B cell (primary cell): ENCODE measurements at places on chromosomes 1 and 21. TPM values are rescaled to one million over a fixed set of nuclear protein-coding genes. Genes with fewer than 3 reads are reported as not detected.

Gene CD1B
- not detected in 2 replicates for total RNA-seq

Gene NTNG1
- 3.2 and 3.7 TPM in 2 replicates for total RNA-seq

Gene CLDN8
- total RNA-seq = not detected in 2 replicates

Gene SPRR2F
- total RNA-seq = not detected in 2 replicates

Gene FMO4
- 3.0 and 3.5 TPM in 2 replicates for total RNA-seq

GRCh38 chr1:197973206-197973605 is 56.0 kb downstream of the LHX9 start:
- no peaks in the 10 kb centered on the region for H3K36me3 ChIP-seq
- no peaks in the 10 kb centered on the region for H3K27me3 ChIP-seq
- no peaks in the 10 kb centered on the region for H3K4me1 ChIP-seq
- H3K27ac ChIP-seq = no peak overlapping the region

- H3K4me1 ChIP-seq = no peaks in the 10 kb centered on the region
- H3K4me3 ChIP-seq = no peak overlapping the region
- no peak overlapping the region for H3K27ac ChIP-seq
- DNase-seq = no peak
- peaks cover 7% of the 10 kb centered on the region for H3K27me3 ChIP-seq
Observed at GRCh38 chr1:22132517-22133235, 10.2 kb downstream of the WNT4 start.

DNA sequence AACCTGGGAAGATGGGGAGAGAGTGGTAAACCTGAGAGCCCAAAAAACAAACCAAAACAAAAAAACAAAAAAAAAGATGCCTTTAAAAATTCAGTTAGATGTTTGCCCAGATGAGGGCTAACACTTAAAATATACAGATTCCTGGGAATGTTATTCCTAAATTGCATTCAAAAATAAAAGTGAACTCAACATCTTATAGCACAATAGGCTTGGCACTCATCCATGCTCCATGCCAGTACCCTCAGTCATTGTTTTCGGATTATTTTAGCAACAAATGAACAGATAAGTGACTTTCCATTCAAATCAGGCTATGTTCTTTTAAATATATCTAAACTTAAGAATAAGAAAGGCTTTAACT is 3.7 kb downstream of the ATP1A1 start:
- H3K36me3 ChIP-seq = no peaks in the 10 kb centered on the region
- no peak for DNase-seq
- H3K27ac ChIP-seq = peak overlapping the region; percentile 75
- H3K4me1 ChIP-seq = peaks cover 66% of the 10 kb centered on the region
- H3K27me3 ChIP-seq = no peaks in the 10 kb centered on the region
- peak overlapping the region; percentile 43 for H3K4me3 ChIP-seq

GRCh38 chr21:31117128-31117916 is 79.0 kb upstream of the KRTAP19-8 start:
- no peak overlapping the region for H3K27ac ChIP-seq
- H3K4me3 ChIP-seq = no peak overlapping the region
- no peaks in the 10 kb centered on the region for H3K27me3 ChIP-seq
- no peaks in the 10 kb centered on the region for H3K4me1 ChIP-seq

GRCh38 chr1:23809751-23810171 is 9.2 kb upstream of the GALE start:
- H3K4me1 ChIP-seq = peaks cover 21% of the 10 kb centered on the region
- peak; percentile 90 for DNase-seq
- no peak overlapping the region for H3K4me3 ChIP-seq

- no peaks in the 10 kb centered on the region for H3K27me3 ChIP-seq
- no peak overlapping the region for H3K4me3 ChIP-seq
- H3K4me1 ChIP-seq = no peaks in the 10 kb centered on the region
- peaks cover 42% of the 10 kb centered on the region for H3K36me3 ChIP-seq
Observed at GRCh38 chr1:75797606-75798216, 1.0 kb downstream of the MSH4 start.
